Thoracic aorta (tissue), 2 donors: ENCODE measurements at places on chromosomes 12 and 14. TPM values are rescaled to one million over a fixed set of nuclear protein-coding genes. Genes with fewer than 3 reads are reported as not detected.

DNA sequence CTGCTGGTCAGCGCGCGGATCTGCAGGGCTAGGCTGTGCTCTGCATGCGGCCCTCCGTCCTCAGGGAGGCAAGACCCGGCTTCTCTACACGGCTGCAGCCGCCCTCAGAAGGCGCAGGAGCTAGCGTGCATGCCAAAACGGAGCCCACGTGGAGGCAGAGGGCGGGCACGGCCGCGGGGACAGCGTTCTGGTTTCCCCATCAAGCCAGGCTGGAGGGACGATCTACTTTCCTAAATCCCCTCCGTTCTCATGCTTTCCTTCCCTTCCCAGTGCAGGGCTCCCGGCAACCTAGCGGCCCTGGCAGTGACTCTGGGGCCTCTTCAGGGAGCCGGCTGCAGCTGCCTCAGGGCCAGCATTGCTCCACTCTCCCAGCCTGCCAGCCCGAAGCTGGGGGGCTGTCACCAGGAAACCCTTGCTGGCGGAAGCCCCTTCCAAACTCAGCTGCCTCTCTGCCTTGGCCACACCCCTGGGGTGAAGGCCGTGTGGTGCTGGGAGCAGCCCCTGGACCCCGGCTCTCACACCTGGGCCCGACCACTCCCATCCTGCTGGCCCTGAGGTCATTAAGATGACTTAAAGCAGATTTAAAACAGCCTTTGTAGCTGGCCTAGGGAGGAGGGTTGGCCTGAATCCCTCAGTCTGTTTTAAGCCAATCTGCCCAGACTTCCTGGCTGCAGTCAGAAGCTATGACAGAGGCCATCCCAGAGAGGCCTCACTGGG is 9.2 kb upstream of the GOLGA3 start:
- no peak for DNase-seq

DNA sequence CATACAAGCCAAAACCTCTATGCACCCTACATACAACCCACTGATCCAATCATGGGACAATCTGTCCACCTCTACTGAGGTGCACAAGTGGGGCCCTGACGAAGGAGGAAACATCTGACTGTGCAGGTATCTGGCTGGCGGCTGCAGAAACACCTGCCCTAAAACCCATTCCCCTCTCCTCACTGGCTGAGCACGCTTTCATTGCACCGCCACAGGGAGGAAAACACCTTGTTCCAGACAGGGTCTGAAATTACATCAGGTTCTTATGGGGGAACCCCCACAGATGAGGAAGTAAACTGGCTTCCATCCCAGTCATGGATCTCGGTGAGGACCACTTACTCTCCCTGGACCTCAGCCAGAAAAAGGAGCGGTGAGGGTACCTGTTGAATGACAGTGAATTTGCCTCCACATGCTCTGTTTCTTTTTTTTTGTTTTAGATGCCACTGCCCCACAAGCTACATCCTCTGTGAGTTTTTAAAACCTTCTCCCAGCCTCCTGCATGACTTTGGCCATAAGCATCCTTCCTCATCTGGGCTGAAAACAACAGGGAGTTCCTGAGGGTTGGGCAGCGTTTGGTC is 23.8 kb upstream of the DGLUCY start:
- DNase-seq = no peak

DNA sequence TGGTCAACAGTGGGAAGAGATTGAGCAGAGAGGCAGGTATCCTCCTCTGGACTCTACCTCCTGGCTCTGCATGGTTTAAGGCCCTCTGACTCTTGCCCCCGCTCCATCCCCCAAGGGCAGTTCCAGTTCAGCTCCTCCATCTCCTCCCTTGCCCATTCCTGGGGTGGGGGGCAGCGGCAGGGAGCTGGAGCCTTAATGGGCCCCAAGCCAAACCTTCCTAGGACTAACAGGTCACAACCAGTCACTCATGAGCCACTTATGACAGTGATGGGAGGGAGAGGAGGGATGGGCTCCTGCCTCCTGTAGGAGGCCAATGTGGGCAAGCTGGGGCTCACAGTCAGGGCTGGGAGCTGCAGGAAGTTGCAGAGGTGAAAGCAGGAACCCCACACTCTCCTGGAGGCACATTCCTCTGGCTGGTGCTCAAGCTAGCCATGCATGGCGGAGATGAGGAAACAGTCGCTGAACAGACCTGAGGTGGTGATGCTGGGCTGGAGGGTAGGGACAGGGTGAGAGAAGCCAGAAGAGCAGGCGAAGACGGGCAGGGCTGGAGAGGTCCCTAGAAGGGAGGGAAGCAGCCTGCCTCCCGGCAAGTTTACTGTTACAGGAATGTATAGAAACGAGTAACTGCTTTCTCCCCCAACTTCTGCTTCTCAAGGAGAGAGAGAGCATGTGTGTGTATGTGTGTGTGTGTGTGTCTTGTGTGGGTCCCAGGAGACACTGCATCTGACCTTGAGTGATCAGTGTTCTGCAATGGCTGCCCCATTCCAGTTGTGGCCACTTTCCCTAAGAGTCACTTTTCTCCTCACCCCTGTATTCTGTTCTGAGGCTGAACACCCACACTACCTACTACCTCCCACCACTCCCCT is 5.0 kb upstream of the RAPGEF3 start:
- no peak for DNase-seq

DNA sequence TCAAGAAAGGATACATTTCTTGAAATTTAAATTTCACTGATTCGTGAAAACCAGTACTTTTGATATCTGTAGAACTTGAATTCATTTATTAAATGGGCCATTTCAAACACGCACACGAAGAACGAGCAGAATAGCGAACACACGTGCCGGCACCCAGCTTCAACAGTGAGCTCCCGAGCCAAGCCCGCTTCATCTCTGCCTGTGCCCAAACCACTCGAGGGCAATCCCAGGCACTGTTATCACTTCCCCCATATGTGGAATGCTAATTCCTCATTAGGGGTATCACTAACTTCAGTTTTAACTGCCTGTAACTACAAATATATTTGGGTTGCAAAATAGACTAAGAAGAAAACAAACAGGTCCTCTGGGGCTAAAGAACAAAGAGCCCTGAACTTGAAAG is 48.0 kb downstream of the AMN start:
- no peak for DNase-seq

KIF26A gene
- total RNA-seq = 3.9 TPM

RFLNA gene
- 6.5 TPM for total RNA-seq

DNA sequence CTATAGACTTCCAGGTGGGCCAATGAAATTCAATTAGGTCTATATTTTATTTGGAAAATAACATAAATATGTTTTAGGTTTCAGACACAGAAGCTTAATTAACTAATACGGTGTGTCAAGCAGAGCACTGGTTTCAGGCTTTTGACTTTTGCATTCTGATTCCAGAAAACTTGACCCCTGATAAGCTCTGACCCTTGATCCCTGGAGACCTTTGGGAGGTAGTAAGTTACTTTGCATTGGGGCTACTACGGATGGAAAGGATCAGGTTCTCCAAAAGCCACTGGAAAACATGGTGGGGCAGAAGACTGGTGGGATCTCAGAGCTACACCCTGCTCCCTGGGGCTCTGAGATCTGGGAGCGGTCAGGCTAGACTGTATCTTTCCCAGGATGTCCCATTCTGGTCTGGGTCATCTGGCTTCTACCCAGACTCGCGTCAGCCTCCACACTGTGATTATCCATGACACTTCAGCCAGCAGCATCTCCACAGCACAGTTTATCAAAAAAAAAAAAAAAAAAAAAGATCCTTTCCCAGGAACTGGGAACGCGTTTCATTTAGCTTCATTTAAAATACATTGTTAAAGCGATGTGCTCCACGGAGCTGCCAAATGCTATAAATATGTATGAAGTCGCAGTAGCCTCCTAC is 17.8 kb upstream of the EMP1 start:
- no peak for DNase-seq

REP15 gene
- total RNA-seq = 8.3 TPM

DNA sequence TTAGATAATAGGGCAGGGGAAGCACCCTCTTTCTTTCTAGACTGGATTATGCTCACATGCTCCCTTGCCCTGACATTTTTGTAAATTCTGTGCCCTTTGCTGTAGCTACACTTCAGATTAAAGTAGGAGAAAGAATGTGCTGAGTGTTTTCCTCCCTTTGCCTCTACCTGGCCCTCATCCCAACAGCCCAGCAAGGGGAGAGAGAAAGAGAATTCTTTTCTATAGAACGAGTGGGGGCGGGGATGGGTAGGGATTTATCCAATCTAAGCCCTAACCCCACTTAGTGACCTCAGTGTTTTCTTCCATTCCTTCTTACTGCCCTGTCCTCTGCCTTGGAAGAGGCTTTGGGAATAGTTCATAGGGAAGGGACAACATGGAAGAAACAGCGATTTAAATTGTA is 13.5 kb downstream of the GPR84 start:
- no peak for DNase-seq

DNA sequence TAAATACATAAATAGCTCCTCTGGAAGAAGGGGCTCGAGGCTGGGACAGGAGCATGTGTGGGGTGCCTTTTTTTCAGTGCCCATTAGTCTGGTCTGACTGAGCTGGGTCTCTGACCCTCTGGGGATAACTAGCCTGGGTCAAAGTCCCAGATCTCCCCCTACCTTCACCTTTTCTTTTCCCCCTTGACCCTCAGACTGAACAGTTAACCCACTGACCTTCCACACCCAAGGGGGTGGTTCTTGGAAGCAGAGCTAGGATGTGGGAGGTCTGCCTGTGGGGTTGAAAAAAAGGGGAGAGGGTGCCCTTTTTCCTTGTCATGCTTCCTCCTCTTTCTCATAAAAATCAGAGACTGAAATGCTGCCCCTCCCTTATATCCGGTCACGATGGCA is 925 bp upstream of the GLI1 start:
- no peak for DNase-seq

DNA sequence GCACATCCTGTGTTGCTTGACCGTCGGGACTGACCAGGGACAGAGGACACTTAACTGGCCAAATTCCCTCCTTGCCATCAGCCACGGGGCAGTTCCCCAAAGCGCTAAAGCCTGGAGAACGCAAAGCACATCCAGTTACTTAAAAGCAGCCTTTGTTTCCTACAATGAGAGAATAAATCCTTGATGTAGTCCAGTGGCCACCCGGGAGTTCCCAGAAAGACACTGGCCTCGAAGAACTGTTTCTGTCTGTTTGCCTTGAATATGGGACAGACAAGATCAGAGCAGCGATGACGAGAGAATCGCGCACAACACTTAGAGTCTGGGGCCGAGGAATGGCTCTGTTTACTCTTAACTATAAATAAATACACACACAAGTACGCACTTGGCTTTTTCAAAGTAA is 102.2 kb downstream of the TNFAIP2 start:
- DNase-seq = no peak

GRCh38 chr14:87966816-87967215 is 26.2 kb downstream of the GALC start:
- no peak for DNase-seq

- no peak for DNase-seq
Measured at GRCh38 chr12:49352351-49352750, 5.7 kb downstream of the DNAJC22 start.
